Activated T-helper 1 cell treated with anti-CD3 and anti-CD28 coated beads, Interleukin-12 subunit alpha, Interleukin-12 subunit beta, Interleukin-2, Interleukin-4 antibody, amounts not matched to agents 30 ng/mL and 10 ng/mL and 1 ng/mL, durations not matched to agents 14 hours and 24 hours and 36 hours (primary cell): ENCODE measurements at places on chromosomes 2 and 18. TPM values are rescaled to one million over a fixed set of nuclear protein-coding genes. Genes with fewer than 3 reads are reported as not detected.
A peak's percentile ranks its signal among the peaks of the same experiment; 100 is the strongest.

The TCF7L1 gene
- not detected in 2 replicates for total RNA-seq

The LAMA3 gene
- total RNA-seq = not detected in 2 replicates

The ZNF521 gene
- not detected in 2 replicates for total RNA-seq

The OR6B3 gene
- not detected in 2 replicates for total RNA-seq

The ROCK2 gene
- total RNA-seq = 20.5 and 21.7 TPM in 2 replicates

The SNORC gene
- 0.98 and 1.8 TPM in 2 replicates for total RNA-seq

DNA sequence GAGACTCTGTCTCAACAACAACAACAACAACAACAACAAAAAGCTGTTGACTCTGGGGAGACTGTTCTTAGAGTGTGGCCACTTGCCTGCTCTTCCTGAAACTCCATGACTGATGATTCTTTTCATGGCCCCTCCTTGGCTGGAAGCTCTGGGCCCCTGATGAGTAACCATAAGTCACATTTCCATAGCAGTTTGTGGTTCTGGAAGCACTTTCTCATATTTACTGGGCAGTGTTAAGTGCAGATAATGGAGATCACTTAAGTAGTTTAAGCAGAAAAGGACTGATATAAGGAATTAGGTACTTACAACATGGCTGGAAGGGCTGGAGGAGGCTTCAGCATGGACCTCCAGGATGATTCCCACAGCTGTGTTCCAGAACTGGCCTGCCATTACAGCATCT lies 147.3 kb upstream of the DLX2 start:
- H3K36me3 ChIP-seq = peaks cover 9% of the 10 kb centered on the region
- peaks cover 60% of the 10 kb centered on the region for H3K4me1 ChIP-seq
- DNase-seq = no peak
- peaks cover 3% of the 10 kb centered on the region for H3K27me3 ChIP-seq
- no peak overlapping the region for H3K4me3 ChIP-seq

GRCh38 chr2:182903566-182903965 lies 37.1 kb upstream of the FRZB start:
- DNase-seq = no peak
- no peaks in the 10 kb centered on the region for H3K36me3 ChIP-seq
- H3K4me1 ChIP-seq = peaks cover 9% of the 10 kb centered on the region
- H3K4me3 ChIP-seq = no peak overlapping the region
- H3K27ac ChIP-seq = no peak overlapping the region

- peaks cover 3% of the 10 kb centered on the region for H3K36me3 ChIP-seq
- no peaks in the 10 kb centered on the region for H3K4me1 ChIP-seq
- H3K27ac ChIP-seq = no peak overlapping the region
- no peak for DNase-seq
- peak overlapping the region; percentile 61 for H3K4me3 ChIP-seq
Measured at GRCh38 chr2:88170472-88170892, 336 bp downstream of the THNSL2 start.

DNA sequence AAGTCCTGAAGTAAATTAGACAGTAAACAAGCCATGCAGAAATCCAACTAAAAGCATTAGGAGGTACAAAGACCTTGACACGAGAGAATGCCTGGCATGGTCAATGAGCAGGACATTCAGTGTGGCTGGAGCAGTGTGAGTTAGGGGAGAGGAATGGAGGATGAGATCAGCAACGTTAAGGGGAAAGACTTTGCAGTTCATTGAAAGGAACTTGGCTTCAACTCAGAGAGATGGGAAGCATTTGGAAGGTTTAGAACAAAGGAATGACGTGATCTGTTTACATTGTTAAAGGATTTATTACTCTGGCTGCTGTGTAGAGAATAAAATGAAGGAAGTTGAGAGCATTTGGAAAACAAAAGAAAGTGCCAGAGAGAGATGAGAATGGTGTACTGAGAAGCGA lies 621.3 kb downstream of the XIRP2 start:
- H3K36me3 ChIP-seq = no peaks in the 10 kb centered on the region
- no peaks in the 10 kb centered on the region for H3K4me1 ChIP-seq
- DNase-seq = no peak

DNA sequence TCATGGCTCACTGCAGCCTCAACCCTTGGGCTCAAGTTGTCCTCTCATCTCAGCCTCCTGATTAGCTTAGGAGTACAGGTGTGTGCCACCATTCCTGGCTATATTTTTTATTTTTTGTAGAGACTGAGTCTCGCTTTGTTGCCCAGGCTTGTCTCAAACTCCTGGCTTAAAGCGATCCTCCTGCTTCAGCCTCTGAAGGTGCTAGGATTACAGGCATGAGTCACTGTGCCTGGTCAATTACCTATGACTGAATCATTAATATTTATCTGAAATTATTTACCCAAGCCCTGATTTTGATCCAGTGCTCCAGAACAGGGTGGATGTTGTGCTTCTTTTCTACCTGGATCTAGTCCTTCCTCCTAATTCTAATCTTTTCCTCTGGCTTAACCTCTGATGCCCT lies 87.8 kb downstream of the MAP2 start:
- DNase-seq = no peak
- H3K27ac ChIP-seq = no peak overlapping the region
- H3K4me1 ChIP-seq = no peaks in the 10 kb centered on the region

- H3K36me3 ChIP-seq = no peaks in the 10 kb centered on the region
- H3K4me3 ChIP-seq = no peak overlapping the region
- no peak overlapping the region for H3K27ac ChIP-seq
- no peak for DNase-seq
Measured at GRCh38 chr2:11100976-11101375, 54.3 kb upstream of the SLC66A3 start.

DNA sequence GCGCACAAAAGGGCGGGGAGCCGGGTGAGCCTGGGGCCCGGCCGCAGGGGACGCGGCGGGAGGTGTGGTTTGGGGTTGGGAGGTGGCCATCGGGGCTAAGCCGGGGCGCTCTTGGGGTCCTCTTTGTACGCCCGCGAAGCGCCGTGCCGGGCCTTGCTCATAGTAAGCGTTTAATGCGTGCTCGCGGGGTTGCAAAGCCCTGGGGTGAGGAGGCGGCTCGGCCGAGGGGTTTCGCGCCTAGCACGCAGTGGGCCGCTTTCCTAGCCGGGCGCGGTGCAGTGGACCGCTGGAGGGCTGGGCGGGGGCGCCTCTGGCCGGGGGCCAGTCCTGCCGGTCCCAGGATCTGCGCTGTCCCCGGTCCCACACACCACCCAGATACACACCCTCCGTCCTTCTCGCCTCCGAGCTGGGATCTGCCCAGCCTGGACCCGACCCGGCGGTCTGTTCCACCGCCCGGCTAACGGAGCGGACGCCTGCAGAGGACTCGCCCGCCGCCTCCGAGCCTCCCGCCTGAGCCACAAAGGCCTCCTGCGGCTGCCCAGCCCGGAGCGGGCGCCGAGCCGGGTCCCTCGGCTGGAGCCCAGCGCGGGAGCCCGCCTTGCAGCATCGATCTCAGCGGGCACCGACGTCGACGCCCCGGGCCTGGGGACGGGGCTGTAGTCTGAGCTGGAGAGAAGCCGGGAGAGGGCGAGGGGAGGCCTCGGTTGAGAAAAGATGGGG lies 564 bp downstream of the DPYSL5 start:
- H3K36me3 ChIP-seq = no peaks in the 10 kb centered on the region
- H3K27me3 ChIP-seq = peaks cover 65% of the 10 kb centered on the region
- no peaks in the 10 kb centered on the region for H3K4me1 ChIP-seq
- H3K27ac ChIP-seq = no peak overlapping the region

DNA sequence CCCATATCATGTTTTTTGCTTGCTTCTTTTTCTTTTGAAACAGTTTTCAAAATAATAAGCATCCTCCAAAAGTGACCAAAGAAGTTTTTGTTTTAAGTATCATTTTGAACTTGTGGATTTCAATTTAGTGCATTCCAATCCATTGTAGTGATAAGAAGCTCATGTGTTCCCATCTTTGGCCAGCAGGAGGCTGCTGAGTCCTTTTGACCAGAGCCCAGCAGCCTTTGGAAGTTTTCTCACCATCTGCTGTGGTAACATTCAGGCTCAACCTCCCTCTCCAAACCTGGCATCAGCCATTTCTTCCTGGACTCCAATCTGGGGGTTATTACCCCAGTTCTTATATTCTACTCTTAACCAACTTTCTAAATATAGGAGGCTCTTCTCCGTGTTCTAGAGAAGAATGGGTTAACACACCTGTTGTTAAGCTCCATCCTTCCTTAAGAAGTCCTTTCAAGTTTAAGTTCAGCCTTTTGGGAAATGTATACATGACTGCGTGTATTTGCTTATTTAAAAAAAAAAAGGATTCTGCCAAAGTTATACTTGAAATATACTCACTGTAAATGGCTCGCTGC lies 39.0 kb upstream of the MAL start:
- no peaks in the 10 kb centered on the region for H3K36me3 ChIP-seq
- no peak overlapping the region for H3K27ac ChIP-seq
- no peak overlapping the region for H3K4me3 ChIP-seq
- peak; percentile 9 for DNase-seq
- no peaks in the 10 kb centered on the region for H3K4me1 ChIP-seq

DNA sequence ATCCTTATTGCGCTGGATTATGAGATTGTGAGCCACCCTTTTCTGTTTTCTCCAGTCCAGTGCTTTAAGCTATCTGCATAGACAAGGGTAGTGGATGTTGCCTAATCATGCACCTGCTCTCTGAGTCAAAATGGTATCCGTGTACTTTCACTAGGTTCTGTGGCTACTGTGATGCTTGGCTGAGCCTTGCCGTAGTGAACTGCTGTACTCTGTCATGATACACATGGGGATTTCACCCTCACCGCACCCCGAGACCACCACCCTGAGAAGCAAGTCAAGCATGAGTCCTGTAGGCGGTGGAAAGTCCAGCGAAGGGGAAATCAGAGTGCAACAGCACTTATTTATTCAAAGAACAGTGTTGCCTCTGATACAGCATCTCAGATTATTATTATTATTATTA lies 55.0 kb downstream of the ARHGAP25 start:
- H3K27ac ChIP-seq = no peak overlapping the region
- H3K4me3 ChIP-seq = no peak overlapping the region
- peaks cover 41% of the 10 kb centered on the region for H3K36me3 ChIP-seq
- peaks cover 42% of the 10 kb centered on the region for H3K4me1 ChIP-seq
- H3K27me3 ChIP-seq = no peaks in the 10 kb centered on the region
- no peak for DNase-seq

DNA sequence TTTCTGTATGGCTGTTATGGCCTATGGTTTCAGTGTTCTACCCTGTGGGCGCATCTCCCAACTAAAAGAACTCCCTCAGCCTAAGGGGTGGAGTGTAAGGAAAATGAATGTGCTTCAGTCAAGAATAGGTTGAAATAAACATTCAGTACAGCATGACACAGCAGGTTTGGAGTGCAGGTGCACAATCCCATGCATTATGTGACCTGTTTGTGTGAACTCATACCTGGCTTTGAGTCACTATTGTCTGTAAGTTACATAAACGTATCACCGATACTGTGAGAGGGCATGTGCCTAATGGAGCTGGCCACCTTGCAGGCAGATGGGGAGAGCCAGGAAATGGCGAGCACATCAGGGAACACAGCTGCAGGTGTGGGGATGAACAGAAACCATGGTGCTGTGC lies 216.0 kb downstream of the DSEL start:
- H3K27ac ChIP-seq = no peak overlapping the region
- DNase-seq = no peak
- no peaks in the 10 kb centered on the region for H3K4me1 ChIP-seq
- no peak overlapping the region for H3K4me3 ChIP-seq
- H3K36me3 ChIP-seq = no peaks in the 10 kb centered on the region

GRCh38 chr2:20561637-20562454 lies 89.1 kb downstream of the HS1BP3 start:
- H3K27me3 ChIP-seq = peaks cover 18% of the 10 kb centered on the region
- no peaks in the 10 kb centered on the region for H3K4me1 ChIP-seq
- DNase-seq = no peak

- no peak for DNase-seq
- no peaks in the 10 kb centered on the region for H3K27me3 ChIP-seq
- H3K4me3 ChIP-seq = peak overlapping the region; percentile 37
- H3K4me1 ChIP-seq = peaks cover 68% of the 10 kb centered on the region
- peak overlapping the region; percentile 77 for H3K27ac ChIP-seq
- peaks cover 56% of the 10 kb centered on the region for H3K36me3 ChIP-seq
Measured at GRCh38 chr2:120291401-120292311, 39.0 kb downstream of the RALB start.

DNA sequence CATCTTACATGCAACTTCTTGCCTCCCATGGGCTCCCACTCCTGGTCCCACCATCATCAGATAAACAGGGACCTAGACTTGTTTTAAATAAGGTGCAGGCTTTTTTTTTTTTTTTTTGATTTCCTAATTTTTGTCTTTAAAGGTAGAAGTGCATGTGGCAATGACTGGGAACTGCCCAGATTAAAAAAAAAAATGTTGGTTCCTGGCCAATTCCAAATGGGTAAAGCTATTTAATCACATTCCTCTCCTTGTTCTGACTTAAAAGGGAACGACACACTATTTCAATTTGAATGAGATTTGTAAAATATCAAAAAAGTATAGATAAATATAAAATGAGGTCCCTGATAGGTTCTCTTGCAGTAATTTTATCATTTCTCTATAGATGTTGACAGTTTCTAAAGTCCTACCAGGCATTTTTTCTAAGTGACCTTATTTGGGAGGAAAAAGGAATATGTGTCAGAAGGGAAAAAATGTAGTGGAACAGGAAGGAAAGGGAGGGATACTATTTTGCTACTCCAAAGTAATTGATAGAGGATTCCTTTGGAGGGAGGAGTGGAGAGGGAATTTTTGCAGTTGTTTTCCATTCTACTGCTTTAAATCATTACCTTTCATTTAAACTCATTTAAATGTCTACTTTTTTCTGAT lies 43.3 kb downstream of the DDX1 start:
- H3K27me3 ChIP-seq = no peaks in the 10 kb centered on the region
- no peak overlapping the region for H3K27ac ChIP-seq
- no peaks in the 10 kb centered on the region for H3K4me1 ChIP-seq
- H3K36me3 ChIP-seq = peaks cover 48% of the 10 kb centered on the region
- no peak overlapping the region for H3K4me3 ChIP-seq
- DNase-seq = no peak

DNA sequence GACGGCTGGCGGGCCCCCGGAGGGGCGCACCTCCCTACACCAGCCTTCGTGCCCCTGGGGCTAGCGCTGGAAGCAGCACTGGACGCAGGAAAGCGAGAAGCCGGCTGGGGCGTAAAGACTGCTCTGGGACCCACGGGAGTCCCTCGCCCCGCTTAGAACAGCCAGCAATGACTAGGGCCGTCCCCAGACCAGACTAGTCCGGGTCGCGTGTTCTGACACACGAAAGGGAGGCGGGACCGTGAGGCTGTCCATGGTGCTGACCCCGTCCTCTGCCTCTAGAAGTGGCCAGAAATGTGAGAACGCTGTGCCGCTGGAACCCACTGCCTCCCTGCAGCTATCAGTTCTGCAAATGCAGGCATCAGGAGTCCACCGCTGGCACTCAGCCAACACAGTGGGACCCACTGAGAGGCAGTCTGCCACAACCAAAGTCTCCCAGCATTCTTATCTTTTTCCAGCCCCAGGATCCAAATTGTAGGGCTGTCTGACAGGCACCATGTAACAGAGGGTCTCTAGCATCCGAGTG lies at the start of gene UCN:
Gene UCN, minus strand, starts transcription at position 87 of the 523 bp plus-strand sequence. CDS start 550 bp downstream, outside the sequence.
- H3K27ac ChIP-seq = no peak within 1 kb of the TSS
- peaks cover 1% of the 10 kb centered on the region for H3K4me1 ChIP-seq
- no peak for DNase-seq

GRCh38 chr2:3001615-3002560 lies 375.7 kb downstream of the EIPR1 start:
- H3K27ac ChIP-seq = no peak overlapping the region
- H3K36me3 ChIP-seq = no peaks in the 10 kb centered on the region
- DNase-seq = no peak
- peaks cover 5% of the 10 kb centered on the region for H3K27me3 ChIP-seq
- no peak overlapping the region for H3K4me3 ChIP-seq
